ENCODE measurements at places on chromosomes 2 and 18.
A peak's percentile ranks its signal among the peaks of the same experiment; 100 is the strongest.

DNA sequence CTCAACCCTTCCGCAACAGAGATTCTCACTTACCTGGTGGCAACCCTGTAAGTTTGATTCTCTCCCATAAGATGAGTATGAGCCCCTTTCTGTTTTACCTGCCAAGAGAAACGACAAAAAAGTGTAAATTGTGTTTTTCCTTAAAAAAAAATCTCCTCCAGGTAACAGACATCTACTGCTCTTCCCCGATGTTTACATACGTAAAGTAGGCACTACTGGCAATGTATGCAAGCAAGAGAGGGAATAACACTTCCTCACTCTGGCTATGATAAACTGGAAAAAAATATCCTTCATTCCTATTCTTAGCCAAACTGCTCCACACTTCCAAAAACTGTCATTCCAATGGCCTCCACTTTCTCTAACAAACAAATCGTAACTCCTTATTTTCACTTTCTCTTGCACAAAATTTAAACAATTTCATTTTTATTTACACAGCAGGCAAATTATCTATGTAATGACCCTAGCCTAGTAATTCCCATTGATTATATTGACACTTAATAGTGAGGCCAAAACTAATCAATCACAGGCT lies 184.5 kb downstream of the TCF4 start:
- DNase-seq: no peak

- no peak for DNase-seq
Observed at GRCh38 chr2:137998503-137998902, 34.2 kb downstream of the HNMT start.

DNA sequence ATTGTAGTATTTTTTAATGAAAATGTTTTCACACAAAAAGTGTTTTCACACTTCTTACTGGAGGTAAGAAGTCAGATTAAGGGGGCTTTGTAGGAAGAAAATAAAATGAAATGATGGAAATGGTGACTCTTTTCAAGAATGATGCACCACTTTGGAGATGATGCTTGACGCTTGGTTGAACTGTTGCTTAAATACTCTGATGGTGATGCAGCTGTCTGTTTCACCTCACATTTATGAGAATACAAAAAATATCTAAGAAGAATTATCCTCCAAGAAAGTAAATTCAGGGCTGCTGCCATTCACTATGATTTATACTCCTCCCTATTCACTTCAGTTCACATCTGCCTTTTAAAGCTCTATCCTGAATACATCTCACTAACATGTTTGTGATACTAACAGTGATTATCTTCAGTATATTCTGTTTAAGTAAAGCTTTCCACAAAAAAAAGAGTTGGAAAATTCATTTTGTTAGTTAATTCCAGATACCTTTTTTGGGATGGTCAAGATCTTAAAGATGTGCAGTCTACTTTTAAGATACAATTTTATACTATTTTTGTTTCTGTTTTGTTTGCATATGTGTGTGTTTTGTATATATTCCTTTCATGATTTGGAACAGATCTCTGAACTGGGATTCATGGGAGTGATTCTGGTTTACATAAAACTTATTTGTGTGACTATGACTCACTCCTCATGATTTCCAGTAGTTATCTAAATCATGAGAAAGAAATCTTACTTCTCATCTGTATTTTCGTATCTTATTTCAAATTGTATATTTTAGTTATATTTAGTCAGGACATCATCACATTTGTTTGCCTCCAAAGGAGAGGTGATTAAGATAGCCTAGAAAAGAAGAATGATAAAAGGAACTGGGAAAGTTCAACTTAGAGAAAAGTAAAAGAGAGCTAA lies 53.1 kb downstream of the SLC39A10 start:
- no peak for DNase-seq

DNA sequence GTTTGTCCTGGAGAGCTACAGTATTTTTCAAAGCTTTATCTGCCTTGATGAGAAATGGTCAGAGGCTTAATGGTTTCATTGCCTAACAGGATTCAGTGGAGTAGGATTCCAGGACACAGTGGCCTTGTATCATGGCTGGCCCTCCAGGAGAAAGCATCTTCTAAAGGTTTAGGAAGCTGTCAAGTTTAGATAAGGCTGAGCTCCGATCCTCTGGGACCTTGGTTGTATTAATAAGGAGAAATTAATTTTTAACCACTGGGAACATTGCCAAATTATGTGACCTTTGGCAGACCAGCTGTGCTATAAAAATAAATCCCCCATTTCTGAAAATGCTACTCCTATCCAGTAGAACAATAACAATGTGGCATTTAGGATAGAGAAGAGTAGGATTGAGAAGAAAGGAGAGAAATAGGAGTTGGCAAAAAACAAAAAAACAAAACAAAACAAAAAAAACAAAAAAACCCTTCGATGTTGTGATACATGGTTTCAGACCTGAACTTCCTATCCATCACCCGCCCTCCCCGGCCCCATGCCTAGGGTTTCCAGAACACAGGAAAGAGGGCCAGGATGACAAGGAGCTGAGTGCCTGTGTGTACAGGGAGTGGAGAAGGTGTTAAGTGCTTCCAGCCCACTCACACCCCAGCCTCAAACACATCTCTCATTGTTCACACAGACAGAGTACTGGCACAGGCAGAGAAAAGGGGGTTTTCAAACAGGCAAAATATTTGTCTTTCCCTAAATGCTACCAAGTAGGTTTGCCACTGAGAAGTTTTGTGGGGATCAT lies 6.3 kb downstream of the NRP2 start:
- no peak for DNase-seq

GRCh38 chr2:120912101-120912985 lies 176.7 kb downstream of the GLI2 start:
- no peak for DNase-seq

- DNase-seq: no peak
Observed at GRCh38 chr18:13551841-13552733, 174.3 kb downstream of the FAM210A start.

DNA sequence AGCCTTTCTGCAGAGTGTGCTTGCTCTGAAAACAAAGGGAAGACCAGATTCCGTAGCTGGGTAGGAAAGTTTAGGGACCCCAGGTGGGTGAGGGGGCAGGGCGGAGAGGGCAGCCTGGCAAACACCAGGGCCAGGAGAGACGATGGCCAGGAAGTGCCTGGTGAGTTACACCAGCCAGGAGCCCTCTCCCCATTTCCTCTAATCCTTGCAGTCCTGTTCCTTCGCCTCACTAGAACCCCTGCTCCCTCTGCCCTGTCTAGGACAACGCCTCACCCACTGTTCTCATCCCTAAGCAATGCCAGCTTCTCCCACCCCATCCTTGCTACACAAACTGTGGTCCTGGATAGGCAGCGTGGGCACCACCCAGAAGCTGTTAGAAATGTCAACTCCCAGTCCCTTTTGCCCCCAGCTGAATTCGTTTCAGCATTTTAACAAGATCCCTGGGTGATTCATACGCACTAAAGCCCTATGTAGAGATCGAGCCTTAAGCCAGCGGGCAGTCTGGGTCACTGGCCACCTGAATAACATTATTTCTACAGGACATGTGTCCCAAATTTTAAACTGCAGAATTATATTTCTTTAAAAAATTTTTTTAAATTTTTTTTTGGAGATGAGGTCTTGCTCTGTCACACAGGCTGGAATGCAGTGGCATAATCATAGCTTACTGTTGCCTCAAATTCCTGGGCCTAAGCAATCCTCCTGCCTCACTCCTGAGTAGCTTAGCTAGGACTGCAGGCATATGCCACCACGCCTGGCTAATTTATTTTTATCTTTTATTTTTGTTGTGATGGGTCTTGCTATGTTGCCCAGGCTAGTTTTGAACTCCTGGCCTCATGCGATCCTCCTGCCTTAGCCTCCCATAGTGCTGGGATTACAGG lies 10.9 kb downstream of the WIPF1 start:
- no peak for DNase-seq

- no peak for DNase-seq
Observed at GRCh38 chr18:44392933-44393332, 287.8 kb upstream of the SETBP1 start.

DNA sequence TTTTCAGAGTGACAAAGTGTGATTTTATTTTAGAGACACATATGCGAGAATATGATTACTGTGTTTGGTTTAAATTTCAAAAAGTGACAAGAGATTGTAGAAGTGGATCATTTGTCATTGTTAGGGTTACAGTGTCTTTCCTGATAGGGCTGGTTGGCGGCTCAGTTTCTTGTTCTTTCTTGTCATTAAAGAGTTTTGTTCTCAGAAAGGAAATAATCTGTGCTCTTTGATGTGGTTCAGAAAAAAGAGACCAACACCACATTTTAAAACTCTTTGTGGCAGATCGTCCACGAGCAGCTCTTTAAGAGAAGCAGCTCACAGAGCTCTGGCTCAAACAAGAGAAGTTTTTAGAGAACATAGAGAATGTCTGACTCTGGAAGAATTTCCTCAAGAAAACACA lies 45.6 kb upstream of the ZNF532 start:
- no peak for DNase-seq

DNA sequence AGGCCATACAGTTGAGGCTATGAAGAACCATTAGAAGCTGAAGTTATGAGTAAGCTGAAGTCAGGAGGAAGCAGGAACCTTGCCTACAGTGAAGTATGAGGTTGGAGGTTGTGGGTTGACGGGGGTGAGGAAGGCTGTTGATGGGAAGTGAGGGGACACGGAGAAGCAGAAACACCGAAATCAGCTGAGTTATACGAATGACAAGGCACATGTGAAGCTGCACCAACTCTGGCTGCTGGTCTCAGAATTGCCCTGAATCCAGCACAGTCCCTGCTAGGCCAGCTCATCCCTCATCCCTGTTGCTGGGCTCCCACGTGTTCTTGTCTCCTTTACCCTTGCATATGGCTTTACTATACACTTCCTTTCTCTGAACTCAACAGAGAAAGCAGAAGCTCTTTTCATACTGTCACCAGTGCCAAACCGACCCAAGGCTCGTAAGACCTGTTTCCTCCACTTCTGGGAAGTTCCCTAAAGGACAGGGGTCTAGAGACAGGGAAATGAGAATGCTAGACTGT lies 9.2 kb upstream of the TMEM247 start:
- DNase-seq: no peak

DNA sequence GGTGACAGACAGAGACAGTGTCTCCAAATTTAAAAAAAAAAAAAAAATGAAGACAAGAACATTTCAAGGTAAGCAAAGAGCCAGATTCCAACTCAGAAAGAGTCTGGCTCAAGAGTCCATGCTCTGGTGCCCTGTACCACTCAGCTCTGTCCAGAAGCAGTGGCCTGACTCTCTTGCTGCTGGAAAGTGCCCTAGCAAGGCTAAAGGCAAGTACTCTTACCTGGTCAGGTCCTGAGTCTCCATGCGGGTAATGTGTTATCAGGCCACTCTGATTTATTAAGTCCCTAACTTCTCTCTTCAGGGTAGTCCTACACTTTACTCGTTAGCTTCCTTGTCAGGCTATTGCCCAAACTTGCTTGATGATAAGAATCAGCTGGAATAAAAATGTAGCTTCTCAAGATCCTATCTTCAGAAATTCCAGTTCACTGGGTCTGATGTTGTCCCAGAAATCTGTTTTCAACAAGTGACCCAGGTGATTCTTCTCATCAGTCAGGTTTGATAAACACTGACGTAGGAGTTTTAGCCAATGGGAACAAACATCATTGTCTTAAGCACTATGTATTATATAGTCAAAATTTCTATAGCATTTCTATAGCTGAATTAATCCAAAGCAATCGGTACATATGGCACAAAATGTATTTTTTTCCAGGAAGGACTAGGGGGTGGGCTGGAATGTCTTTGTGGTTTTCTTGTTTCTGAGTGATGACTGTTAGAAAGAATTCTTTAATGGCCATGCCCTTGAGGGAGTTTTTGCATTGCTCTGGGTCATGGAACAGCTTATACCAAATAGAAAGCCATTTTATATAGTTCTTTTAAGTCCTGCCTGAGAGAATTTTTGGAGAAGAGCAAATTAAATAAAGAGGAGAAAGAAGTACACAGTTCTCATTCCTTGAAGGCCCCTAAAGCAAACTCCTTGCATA lies 139.9 kb upstream of the DNMT3A start:
- no peak for DNase-seq

GRCh38 chr2:186645999-186646398 lies 47.9 kb upstream of the FAM171B start:
- DNase-seq: no peak

DNA sequence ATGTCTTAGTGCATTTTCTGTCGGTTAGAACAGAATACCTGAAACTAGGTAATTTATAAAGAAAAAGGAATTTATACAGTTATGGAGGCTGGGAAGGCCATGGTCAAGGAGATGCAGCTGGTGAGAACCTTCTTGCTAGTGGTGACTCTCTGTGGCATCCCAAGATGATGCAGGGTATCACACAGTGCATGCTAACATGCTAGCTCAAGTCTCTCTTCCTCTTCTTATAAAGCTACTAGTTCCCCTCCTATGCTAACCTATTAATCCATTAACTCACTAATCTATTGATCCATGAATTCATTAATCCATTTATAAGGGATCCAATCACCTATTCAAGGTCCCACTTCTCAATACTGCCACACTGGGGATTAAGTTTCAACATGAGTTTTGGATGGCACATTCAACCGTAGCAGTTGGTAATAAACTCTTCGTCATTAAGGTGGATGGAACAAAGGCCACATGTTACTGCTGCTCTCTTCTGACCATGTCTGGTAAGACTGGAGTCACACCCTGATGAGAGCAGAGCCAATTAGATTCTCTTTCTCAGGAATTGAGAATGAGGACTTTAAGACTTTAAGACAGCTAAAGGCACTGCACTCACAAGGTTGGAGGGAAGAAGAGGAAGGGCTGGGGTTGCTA lies 211.6 kb upstream of the SMAD7 start:
- DNase-seq: no peak

GRCh38 chr2:101771227-101771902 lies 73.9 kb downstream of the MAP4K4 start:
- no peak for DNase-seq

- peak; percentile 69 for DNase-seq
Observed at GRCh38 chr2:190408538-190409271, 550 bp downstream of the MFSD6 start.

- DNase-seq: no peak
Observed at GRCh38 chr2:26946841-26947784, 23.3 kb upstream of the MAPRE3 start.

DNA sequence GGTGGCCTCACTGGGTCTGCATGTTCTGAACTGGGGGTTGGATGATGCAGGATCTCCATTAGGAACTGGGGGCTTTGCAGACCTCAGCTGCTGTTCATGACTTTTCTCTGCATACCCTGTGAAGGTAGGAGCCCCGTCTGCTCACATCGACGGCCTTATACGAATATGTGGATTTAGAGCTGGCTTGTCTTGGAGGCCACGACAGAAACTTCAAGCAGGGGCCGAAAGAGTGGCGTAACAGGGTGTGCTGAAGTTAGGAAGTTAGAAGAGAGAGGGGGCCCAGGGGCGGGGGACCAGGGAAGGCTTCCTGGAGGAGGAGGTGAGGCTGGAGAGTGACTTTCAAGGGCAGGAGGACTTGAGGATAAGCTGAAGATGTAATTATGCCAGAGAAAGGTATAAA lies 144.9 kb downstream of the TSN start:
- no peak for DNase-seq

GRCh38 chr18:3848316-3848715 lies 398.3 kb downstream of the TGIF1 start:
- DNase-seq: no peak

Data from central memory CD8-positive, alpha-beta T cell (primary cell).